ENCODE measurements at places on chromosomes 1 and 21.

DNA sequence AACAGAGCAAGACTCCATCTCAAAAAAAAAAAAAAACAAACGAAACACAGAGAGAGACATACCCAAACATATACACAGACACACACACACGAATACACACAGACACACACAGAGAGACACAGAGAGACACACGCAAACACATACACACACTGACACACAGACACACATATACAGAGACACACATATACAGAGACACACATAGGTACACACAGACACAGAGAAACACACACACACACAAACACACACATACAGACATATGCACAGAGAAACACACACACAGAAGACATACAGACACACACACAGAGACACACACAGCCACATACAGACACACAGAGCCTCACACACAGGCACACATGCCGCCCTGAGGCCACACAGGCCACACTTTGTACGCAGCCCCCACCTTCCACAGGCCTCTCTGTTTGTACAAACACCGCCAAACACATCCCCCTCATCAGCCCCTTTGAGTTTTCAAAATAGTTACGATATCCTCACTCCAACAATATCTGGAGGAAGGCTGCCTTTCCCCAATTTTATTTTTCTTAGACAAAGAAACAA lies 57.5 kb upstream of the ABCG1 start:
- no peak for DNase-seq

- no peak for DNase-seq
Observed at GRCh38 chr1:70891051-70891843, 156.4 kb downstream of the PTGER3 start.

DNA sequence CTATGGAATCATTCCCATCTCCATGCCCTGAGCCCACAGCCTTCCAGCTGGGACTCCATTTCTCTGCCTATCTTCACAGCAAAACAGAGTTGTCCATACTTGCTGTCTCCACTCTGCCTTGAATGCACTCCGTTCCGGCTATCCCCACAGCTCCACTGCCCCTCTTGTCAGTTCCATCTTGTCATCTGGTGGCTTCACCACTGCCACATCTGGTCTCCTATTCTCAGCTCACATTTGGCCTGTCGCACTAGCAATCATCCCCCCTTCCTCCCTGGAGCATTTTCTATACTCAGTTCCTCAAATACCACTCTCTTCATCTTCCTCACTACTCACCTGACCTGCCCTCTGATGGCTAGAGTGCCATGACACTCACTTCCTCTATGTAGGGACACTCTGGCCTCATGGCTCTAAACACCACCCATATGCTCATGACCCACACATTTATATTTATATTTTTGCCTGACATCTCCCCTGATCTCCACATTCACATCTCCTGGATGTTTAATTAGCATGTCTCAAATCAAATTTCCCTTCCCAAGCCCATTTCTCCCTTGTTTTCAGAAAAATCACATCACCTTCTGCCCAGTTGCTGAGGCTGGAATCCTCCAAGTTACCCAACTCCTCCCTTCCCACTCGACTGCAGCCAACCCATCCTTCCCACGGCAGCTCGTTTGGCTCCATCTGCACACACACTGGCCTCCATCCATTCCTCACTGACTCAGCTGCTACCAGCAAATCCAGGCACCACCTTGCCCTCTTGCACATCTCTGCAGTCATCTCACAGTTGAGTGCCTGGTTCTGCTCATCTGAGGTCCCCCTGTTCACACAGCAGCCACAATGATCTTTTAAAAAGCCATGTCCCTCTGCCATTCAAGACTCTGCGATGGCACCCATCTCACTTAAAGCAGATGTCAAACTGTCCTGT lies 6.1 kb downstream of the ZNF692 start:
- DNase-seq, result no peak

DNA sequence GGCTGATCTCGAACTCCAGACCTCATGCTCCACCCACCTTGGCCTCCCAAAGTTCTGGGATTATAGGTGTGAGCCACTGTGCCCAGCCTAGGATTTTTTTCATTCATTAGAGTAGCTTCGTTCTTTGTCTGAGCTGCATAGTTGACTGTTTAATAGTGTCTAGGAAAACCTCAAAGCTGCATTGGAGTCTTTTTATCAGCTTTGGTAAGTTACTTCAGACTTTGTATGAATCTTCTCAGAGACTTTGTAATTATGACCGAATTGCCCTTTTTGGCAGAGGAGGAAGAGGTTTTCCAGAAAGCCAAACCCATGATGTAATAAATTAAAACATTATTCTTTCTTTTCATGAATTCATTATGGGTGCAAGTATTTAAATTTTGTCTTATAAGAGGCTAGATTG lies 5.1 kb downstream of the DNAJB4 start:
- DNase-seq, result no peak

GRCh38 chr1:94552071-94552586 lies 10.6 kb upstream of the F3 start:
- DNase-seq, result no peak
